ENCODE measurements at places on chromosomes 12 and 14.

DNA sequence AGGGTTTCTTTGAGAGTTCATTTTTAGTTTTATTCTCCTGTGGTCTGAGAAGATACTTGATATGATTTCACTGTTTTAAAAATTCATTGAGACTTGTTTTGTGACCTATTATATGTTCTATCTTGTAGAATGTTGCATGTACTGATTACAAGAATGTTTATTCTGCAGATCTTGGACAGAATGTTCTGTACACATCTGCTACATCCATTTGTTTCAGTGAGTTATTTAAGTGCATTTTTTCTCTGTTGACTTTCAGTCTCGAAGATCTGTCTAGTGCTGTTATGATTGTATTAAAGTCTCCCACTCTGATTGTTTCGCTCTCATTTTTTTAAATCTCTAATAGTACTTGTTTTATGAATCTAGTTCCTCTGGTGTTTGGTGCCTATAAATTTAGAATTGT is 1319.8 kb downstream of the TMEM121 start:
- no peaks in the 10 kb centered on the region for H3K27me3 ChIP-seq
- no peak for DNase-seq
- H3K4me1 ChIP-seq, result peaks cover 20% of the 10 kb centered on the region

- H3K36me3 ChIP-seq, result no peaks in the 10 kb centered on the region
- no peak for DNase-seq
- no peaks in the 10 kb centered on the region for H3K27me3 ChIP-seq
Measured at GRCh38 chr14:60188115-60188514, 22.9 kb upstream of the DHRS7 start.

- H3K27ac ChIP-seq, result no peak overlapping the region
- H3K27me3 ChIP-seq, result no peaks in the 10 kb centered on the region
- no peak overlapping the region for H3K4me3 ChIP-seq
- no peaks in the 10 kb centered on the region for H3K4me1 ChIP-seq
- H3K36me3 ChIP-seq, result no peaks in the 10 kb centered on the region
- no peak for DNase-seq
Measured at GRCh38 chr14:55556929-55557623, 22.9 kb upstream of the KTN1 start.

GRCh38 chr12:75859868-75860267 is 171.7 kb downstream of the PHLDA1 start:
- DNase-seq, result no peak
- no peak overlapping the region for H3K4me3 ChIP-seq
- H3K27me3 ChIP-seq, result no peaks in the 10 kb centered on the region
- H3K4me1 ChIP-seq, result no peaks in the 10 kb centered on the region

DNA sequence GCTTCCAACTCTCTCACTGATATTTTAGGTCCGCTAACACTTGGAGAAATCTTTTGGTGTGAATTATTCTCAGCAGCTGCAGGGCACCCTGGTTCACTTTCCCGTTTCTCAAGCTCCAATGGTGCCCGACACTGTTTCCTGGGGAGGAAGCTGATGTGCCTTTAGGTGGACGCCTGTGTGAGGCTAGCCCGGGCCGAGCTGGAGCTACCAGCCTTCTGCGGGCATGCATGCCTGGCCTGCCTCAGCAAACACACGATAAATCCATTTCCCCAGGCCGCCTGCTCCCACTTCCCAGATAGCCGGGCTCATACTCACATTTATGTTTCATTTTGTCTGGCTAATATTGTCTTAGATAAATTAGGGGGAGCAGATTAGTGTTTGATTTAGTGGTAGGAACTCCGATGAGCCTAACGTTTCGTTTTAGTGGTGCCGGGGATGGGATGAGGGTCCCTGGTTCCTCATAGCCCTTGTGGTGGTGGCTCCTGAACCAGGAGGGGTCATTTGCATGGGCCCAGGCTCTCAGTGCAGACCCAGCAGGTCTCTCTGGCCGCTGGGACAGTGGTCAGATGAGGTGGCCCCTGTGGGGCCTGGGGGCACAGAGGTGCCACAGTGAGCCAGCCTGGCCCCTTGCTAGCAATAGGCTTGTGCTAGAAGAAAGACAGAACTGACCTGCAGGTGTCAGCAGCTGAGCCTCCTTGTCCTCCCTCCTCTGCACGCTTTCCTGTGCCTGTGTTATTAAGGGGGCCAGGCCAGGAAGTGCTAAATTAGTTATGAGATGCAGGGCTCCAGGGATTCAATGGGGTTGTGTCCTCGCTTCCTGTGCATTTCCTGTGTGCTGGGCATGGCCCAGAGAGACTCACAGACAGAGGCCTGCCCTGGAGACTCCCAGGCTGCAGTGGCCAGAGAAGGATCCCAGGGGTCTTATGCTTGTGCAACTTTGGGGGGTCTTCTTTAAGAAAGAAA is 88.3 kb downstream of the KIF26A start:
- H3K4me1 ChIP-seq, result no peaks in the 10 kb centered on the region
- DNase-seq, result no peak
- no peaks in the 10 kb centered on the region for H3K36me3 ChIP-seq
- H3K27ac ChIP-seq, result no peak overlapping the region
- no peaks in the 10 kb centered on the region for H3K27me3 ChIP-seq

GRCh38 chr12:2212971-2213869 is 160.4 kb downstream of the CACNA1C start:
- H3K4me3 ChIP-seq, result no peak overlapping the region
- no peaks in the 10 kb centered on the region for H3K27me3 ChIP-seq
- H3K36me3 ChIP-seq, result no peaks in the 10 kb centered on the region
- no peak for DNase-seq
- no peak overlapping the region for H3K27ac ChIP-seq

GRCh38 chr12:32117316-32117715 is 10.7 kb downstream of the BICD1 start:
- no peak for DNase-seq
- H3K27ac ChIP-seq, result no peak overlapping the region

- no peak overlapping the region for H3K27ac ChIP-seq
- H3K4me1 ChIP-seq, result no peaks in the 10 kb centered on the region
- H3K27me3 ChIP-seq, result no peaks in the 10 kb centered on the region
Measured at GRCh38 chr14:32679927-32680612, 258.6 kb upstream of the NPAS3 start.

DNA sequence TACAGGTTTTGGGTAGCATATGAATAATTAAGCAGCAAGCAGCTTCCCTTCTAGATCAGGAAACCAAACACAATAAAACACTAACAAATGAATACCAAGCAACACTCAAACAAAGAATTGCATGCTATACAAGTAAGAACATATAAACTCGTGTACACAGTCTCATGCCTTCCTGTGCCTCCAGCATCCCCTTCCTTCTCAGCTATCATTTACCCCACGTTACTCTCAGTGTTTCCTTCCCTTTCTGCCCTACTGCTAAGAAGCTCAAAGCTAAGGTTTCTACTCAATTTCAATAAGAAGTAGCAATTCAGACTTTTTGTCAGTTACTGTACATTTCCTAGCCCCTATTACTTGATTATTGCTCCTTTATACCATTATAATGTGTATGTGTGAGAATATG is 81.0 kb downstream of the DUSP16 start:
- H3K4me1 ChIP-seq, result peaks cover 7% of the 10 kb centered on the region
- DNase-seq, result peak; percentile 73
- H3K4me3 ChIP-seq, result no peak overlapping the region
- peak overlapping the region; percentile 62 for H3K27ac ChIP-seq
- H3K36me3 ChIP-seq, result peaks cover 10% of the 10 kb centered on the region

- H3K36me3 ChIP-seq, result no peaks in the 10 kb centered on the region
- no peak overlapping the region for H3K4me3 ChIP-seq
- no peaks in the 10 kb centered on the region for H3K27me3 ChIP-seq
- peaks cover 37% of the 10 kb centered on the region for H3K4me1 ChIP-seq
Measured at GRCh38 chr14:95524706-95525512, 8.5 kb upstream of the SYNE3 start.

DNA sequence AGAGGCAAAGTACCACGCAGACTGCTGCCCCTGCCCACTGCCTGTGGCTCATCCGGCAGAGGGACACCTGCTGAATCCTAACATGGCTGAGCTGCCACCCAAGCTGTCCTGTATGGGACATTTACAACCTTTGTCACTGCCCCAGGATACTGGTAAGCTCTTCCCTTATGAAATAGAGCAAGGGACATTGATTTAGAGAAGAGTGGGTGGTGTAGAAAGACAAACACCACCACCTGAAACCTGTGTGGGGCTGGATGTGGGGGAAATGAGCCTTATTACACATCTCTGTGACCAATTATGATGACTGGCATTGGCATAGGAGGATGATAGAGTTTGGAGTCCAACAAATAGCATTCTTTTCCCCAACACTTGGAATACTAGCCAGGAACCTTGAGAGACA is 81.2 kb upstream of the GZMB start:
- no peaks in the 10 kb centered on the region for H3K36me3 ChIP-seq
- H3K4me1 ChIP-seq, result peaks cover 7% of the 10 kb centered on the region
- H3K27ac ChIP-seq, result no peak overlapping the region
- DNase-seq, result no peak
- H3K27me3 ChIP-seq, result no peaks in the 10 kb centered on the region

DNA sequence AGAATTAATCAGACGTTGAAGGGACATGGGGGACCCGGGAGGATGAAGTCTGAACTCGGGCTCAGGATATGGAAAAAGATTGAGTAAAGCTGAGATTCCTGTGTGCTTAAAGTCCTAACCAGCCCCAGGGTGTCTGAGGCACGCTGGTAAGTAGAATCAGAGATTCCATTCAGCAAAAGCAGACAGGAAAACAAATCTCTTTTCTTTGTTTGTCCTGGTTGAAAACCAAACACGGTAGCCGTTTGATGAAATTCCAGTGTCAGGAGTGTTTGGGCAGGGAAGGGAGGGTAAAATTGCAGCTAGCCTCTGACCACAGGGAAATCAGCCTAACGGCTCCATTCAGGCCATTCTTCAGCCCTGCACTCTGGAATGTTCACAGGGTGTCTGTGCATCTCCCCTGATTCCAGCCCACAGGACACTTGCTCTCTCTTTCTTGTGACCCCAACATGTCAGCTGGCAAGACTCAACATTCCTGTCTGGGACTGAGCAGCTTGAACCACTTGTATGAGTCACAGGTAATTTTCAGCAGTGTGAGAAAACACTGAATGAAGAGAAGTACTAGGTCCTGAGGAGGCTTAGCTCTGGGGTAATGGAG is 31.0 kb downstream of the NINJ2 start:
- H3K4me3 ChIP-seq, result no peak overlapping the region
- no peaks in the 10 kb centered on the region for H3K27me3 ChIP-seq
- DNase-seq, result no peak
- no peaks in the 10 kb centered on the region for H3K4me1 ChIP-seq
- no peaks in the 10 kb centered on the region for H3K36me3 ChIP-seq
- no peak overlapping the region for H3K27ac ChIP-seq

DNA sequence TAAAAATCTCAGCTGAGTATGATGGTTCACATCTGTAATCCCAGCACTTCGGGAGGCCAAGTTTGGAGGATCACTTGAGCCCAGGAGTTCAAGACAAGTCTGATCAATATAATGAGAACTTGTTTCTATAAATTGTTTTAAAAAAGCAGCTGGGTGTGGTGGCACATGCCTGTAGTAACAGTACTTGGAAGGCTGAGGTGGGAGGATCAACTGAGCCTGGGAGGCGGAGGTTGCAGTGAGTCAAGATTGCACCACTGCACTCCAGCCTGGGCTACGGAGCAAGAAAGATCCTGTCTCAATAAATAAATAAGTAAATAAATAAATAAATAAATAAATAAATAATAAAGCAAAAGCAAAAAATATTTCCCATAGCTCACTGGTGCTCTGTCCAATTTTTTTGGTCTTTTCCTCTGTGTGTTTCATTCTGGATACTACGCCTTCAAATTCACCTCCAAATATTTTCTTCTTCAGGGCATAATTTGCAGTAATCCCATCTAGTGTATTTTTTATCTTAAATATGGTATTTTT is 32.7 kb upstream of the SNX6 start:
- no peaks in the 10 kb centered on the region for H3K27me3 ChIP-seq
- no peaks in the 10 kb centered on the region for H3K4me1 ChIP-seq
- no peaks in the 10 kb centered on the region for H3K36me3 ChIP-seq
- H3K27ac ChIP-seq, result no peak overlapping the region
- H3K4me3 ChIP-seq, result no peak overlapping the region
- DNase-seq, result no peak

DNA sequence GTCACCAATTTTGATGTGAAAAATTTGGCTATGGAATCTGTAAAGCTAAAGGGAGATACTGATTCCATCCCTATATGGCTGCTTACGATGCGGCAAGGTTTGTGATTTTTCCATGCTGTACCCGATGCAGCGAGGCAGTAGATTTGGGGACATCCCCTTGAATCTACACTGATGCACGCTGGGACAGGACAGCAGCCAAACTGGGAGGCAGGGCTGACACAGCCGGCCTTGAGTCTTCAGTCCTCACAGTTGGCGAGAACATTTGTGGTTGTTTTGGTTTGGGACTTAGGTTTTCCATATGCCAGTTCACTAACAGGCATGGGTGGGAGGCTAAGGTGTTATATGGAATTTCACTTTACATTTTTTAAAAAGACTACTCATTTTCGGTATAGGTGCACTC is 3.8 kb downstream of the GALNT16 start:
- no peak for DNase-seq
- H3K27ac ChIP-seq, result no peak overlapping the region
- H3K4me3 ChIP-seq, result no peak overlapping the region
- H3K4me1 ChIP-seq, result peaks cover 9% of the 10 kb centered on the region
- H3K27me3 ChIP-seq, result peaks cover 20% of the 10 kb centered on the region
- H3K36me3 ChIP-seq, result no peaks in the 10 kb centered on the region

DNA sequence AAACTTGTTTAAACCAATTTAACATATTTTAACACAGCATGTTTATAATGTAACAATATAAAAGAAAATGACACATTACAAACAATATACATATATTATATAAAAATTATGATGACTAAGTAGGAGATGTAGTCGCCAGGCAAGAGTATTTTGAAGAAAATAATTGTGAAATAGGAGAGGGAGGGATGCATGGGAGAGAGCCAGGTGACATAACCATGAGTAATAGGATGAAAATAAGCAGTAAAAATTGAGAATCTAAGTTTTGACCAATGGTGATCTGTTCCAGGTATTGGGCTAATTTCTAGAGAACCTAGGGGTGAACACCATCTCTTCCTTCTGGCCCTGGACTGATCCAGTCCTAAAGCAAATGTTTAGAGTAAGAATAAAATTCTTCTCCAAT is 315.2 kb upstream of the G2E3 start:
- H3K27ac ChIP-seq, result no peak overlapping the region
- H3K4me1 ChIP-seq, result no peaks in the 10 kb centered on the region
- H3K4me3 ChIP-seq, result no peak overlapping the region
- H3K36me3 ChIP-seq, result no peaks in the 10 kb centered on the region
- no peaks in the 10 kb centered on the region for H3K27me3 ChIP-seq

GRCh38 chr12:114406984-114407841 is 1.3 kb upstream of the TBX5 start:
- no peak overlapping the region for H3K4me3 ChIP-seq
- no peak overlapping the region for H3K27ac ChIP-seq
- peaks cover 58% of the 10 kb centered on the region for H3K27me3 ChIP-seq

- DNase-seq, result no peak
- H3K27ac ChIP-seq, result no peak overlapping the region
- no peaks in the 10 kb centered on the region for H3K4me1 ChIP-seq
- H3K4me3 ChIP-seq, result no peak overlapping the region
- no peaks in the 10 kb centered on the region for H3K36me3 ChIP-seq
Measured at GRCh38 chr14:76834241-76834661, 8.0 kb downstream of the LRRC74A start.

Data from natural killer cell (primary cell).